ENCODE measurements at places on chromosomes 6 and 20.
A peak's percentile ranks its signal among the peaks of the same experiment; 100 is the strongest.

DNA sequence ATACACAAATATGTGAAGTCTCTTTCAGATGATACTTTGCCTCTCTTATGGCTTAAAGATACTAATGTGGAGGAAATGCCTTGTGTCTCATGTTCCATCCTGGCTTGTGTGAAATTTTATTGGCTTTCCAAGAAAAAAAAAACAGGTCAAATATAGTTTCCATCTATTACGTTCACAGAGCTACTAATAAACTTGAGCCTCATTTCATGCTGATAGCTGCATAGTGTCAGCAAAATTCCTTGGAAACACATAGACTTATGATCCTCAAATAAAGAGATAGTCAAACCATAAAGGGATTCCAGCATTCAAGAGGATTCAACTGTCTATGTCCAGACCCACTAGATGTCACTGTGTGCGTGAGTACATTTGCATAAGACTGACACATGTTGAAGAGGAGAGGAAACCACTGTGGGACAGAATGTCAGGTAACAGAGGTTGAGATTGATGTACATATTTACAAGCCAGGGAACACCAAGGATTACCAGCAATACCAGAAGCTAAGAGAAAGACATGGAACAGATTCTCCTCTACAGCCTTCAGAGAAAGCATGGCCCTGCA, 266.6 kb downstream of the COL12A1 start:
- H3K36me3 ChIP-seq: no peaks in the 10 kb centered on the region
- no peak for DNase-seq
- H3K4me1 ChIP-seq: no peaks in the 10 kb centered on the region
- H3K4me3 ChIP-seq: no peak overlapping the region
- no peak overlapping the region for H3K27ac ChIP-seq

GRCh38 chr6:14206391-14206790, 88.8 kb downstream of the CD83 start:
- H3K4me3 ChIP-seq: no peak overlapping the region
- H3K36me3 ChIP-seq: no peaks in the 10 kb centered on the region
- no peak for DNase-seq
- H3K4me1 ChIP-seq: peaks cover 2% of the 10 kb centered on the region
- H3K27me3 ChIP-seq: no peaks in the 10 kb centered on the region

GRCh38 chr6:167402195-167402686, 77.4 kb downstream of the TTLL2 start:
- H3K27me3 ChIP-seq: no peaks in the 10 kb centered on the region
- no peaks in the 10 kb centered on the region for H3K4me1 ChIP-seq
- H3K27ac ChIP-seq: no peak overlapping the region

DNA sequence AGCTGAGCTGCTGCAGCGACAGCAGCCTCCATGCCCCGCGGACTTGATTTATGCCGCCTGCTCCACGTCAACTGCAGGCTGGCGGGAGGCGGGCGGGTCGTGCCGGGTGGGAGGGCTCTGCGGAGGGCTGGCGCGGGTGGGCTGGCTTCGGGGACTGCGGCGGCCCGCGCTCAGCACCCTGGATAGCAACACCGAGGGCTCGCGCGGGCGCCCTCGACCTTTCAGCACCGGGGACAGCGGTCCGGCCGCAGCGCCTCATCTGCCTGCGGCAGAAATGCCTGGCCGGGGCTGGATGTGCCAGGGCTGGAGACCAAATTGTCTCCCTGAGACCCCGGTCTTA, 792 bp downstream of the SNAP25 start:
- H3K27me3 ChIP-seq: peaks cover 24% of the 10 kb centered on the region
- peak overlapping the region; percentile 27 for H3K4me3 ChIP-seq

GRCh38 chr20:33475381-33476152, 14.3 kb upstream of the CBFA2T2 start:
- H3K27me3 ChIP-seq: no peaks in the 10 kb centered on the region
- H3K4me1 ChIP-seq: no peaks in the 10 kb centered on the region
- H3K27ac ChIP-seq: no peak overlapping the region
- H3K36me3 ChIP-seq: no peaks in the 10 kb centered on the region
- no peak overlapping the region for H3K4me3 ChIP-seq
- no peak for DNase-seq

DNA sequence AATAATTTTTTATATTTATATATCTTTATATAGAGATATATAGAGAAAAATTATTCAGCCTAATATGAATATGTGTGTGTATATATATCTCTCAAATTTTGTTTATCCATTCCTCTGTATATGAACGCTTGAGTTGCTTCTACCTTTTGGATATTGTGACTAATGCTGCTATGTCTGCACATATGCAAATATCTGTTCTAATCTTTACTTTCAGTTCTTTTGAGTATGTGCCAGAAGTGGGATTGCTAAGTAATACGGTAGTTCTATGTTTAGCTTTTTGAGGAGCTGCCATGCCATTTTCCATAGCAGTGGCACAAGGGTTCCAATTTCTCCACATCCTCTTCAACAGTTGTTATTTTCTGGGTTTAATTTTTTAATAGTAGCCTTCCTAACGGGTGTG, 72.8 kb upstream of the CEP85L start:
- no peaks in the 10 kb centered on the region for H3K27me3 ChIP-seq
- no peak for DNase-seq
- no peak overlapping the region for H3K27ac ChIP-seq
- H3K36me3 ChIP-seq: no peaks in the 10 kb centered on the region

DNA sequence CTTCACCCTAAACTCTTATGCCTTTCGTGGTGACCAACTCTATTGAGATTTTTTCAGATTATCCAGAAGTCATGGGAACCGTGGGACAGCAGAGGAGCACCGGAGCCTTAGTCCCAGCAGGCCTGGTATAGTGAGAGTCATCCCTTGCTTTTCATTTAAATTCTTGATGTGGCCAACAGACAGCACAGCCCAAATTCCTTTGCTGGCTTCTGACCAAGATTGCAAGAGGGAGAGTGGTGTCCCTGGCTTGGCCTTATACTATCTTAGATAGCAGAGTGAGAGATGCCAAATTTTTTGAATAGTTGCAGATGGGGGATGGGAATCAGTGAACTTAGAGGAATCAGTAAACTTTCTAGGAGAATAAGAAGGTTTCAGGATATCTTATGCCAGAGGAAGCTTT, 7.8 kb downstream of the STX11 start:
- no peak overlapping the region for H3K4me3 ChIP-seq
- H3K27me3 ChIP-seq: no peaks in the 10 kb centered on the region
- DNase-seq: no peak
- H3K4me1 ChIP-seq: no peaks in the 10 kb centered on the region
- no peak overlapping the region for H3K27ac ChIP-seq

DNA sequence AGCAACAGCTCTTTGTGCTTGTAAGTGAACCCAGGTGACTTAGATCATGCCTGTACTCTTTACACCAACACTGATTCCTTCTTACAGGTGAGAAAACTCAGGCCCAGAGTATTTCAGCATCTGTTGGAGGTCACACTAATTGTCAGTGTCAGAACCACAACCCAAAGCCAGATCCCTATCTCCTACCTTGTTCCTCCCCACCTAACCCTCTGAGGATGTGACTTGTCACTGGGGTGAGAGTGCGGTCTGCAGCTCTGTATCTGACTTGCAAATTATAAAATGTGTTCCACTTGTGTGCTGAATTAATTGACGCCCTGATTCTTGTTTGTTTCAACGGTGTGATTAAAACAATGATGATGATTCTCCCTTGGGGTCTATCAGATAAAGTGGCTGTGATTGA, 232.5 kb upstream of the KCNG1 start:
- no peaks in the 10 kb centered on the region for H3K4me1 ChIP-seq
- H3K27ac ChIP-seq: no peak overlapping the region
- H3K27me3 ChIP-seq: no peaks in the 10 kb centered on the region
- no peak overlapping the region for H3K4me3 ChIP-seq
- no peaks in the 10 kb centered on the region for H3K36me3 ChIP-seq
- DNase-seq: no peak

- no peaks in the 10 kb centered on the region for H3K4me1 ChIP-seq
- no peak for DNase-seq
- H3K4me3 ChIP-seq: no peak overlapping the region
- H3K27ac ChIP-seq: no peak overlapping the region
- no peaks in the 10 kb centered on the region for H3K27me3 ChIP-seq
- H3K36me3 ChIP-seq: peaks cover 38% of the 10 kb centered on the region
Observed at GRCh38 chr6:105321728-105322127, 81.2 kb downstream of the PREP start.

DNA sequence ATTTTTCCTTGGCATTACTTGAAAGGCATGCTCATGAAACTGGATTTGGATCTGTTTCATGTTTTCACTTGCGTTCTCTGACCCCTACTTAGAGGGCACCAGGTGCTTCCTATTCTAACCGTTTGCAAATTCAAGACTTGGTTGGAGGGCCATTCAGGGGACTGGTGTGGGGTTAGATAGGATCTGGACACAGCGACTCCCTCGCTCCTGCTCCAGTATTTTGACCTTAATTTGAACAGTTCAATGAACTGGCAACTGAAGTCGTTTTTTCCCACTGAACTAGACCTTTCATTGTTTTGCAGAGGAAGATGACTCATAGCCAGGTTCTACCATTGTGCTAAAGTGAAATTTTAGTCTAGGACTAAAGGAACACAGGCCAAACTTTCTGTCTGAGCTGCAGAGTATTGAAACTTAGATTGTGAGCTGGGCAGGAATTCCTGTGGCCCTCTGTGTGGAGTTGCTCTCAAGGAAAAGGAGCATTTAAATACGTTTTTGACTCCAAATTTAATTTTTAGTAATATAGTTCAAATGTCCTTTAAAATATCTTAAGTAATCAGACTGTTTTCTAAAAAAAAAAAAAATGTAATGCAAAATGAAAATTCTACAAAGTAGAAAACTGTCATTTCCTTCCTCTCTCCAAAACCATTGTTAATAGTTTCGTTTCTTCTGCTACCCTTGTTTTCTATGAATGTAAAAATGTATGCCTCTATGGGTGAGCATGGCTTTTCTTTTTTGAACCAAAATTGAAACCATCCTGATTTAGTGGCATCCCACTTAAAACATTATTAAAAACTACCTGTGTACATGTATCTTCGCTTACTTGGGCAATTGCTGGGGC, 64.8 kb downstream of the UTRN start:
- peak overlapping the region; percentile 73 for H3K27ac ChIP-seq
- H3K27me3 ChIP-seq: no peaks in the 10 kb centered on the region
- H3K36me3 ChIP-seq: no peaks in the 10 kb centered on the region
- H3K4me1 ChIP-seq: peaks cover 60% of the 10 kb centered on the region

- no peak overlapping the region for H3K27ac ChIP-seq
- no peak overlapping the region for H3K4me3 ChIP-seq
- DNase-seq: no peak
- H3K27me3 ChIP-seq: no peaks in the 10 kb centered on the region
Observed at GRCh38 chr6:3719462-3720308, 31.8 kb downstream of the PXDC1 start.

DNA sequence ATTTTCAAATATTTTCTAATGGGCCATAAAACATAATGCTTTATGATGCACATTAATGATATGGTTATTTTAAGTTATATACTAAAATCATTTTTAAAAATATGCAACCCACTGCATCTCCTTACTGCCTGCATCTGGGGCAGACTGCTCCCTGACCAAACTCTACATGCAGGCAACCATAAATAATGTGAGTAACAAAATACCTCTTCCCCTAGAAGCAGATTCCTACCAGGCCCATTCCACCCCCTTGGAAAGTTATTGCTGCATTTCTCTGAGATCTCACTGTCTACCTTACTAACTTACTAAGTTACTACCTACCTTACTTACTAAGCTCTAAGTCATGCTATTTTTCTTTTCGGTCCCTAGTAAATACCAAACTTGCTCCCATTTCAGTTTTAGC, 71.8 kb downstream of the ATG5 start:
- no peaks in the 10 kb centered on the region for H3K36me3 ChIP-seq
- H3K27me3 ChIP-seq: no peaks in the 10 kb centered on the region
- DNase-seq: no peak
- no peak overlapping the region for H3K4me3 ChIP-seq
- no peaks in the 10 kb centered on the region for H3K4me1 ChIP-seq

DNA sequence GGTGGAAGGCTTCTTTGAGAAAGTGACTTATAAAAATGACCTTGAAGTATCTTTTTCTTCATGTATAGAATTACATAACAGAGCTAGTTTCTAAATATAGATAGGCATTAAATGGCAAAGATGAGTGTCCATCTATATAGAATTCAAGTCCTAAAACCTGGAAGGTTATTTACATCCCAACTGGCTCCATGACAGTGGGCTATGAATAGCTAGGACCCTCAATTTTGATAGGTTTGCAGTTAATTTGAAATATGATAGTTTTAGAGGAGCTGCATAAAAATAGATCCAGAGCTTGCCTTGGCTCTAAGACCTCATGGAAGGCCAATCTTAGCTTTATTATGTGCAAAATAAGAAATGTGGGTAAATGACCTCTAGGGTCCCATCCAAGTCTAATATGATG, 310.6 kb upstream of the CITED2 start:
- H3K36me3 ChIP-seq: no peaks in the 10 kb centered on the region
- H3K4me1 ChIP-seq: no peaks in the 10 kb centered on the region
- no peaks in the 10 kb centered on the region for H3K27me3 ChIP-seq
- H3K27ac ChIP-seq: no peak overlapping the region

DNA sequence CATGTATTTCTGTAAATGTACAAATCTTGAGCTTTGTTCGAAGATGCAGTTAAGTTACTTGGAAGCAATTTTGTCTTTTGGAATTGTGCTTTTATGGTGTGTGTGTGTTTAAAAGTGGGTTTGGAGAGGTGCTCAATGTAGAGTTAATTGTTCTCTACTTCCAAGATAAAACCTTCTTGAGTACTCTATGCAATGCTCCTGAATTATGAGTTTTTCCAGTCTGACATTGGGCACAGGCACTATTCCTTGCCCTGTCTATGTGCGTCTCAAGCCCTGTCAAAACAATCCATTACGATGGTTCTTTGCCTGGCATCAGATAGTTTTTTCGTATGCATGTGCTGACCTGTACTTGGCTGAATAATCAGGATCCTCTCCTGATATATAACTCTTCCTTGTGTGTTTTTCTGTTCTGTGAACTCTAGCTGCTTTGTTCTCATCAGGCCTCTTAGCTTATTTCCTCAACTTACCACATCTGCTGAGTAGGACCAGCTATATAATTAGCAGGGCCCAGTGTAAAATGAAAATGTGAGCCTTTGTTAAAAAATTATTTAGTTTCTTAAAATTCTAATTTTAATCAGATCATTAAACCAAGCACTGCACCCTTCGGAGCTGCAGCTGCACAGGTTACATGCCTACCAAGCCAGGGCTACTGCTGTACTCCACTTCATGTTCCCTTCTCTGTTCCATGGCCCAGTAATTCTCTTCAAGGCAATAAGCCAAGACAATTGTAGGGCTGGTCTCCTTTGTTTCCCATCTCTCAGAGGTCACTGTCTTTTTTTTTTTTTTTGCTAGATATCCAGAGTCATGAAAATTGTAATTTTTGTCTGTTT, 160.1 kb downstream of the ZFAND3 start:
- H3K27me3 ChIP-seq: no peaks in the 10 kb centered on the region
- H3K36me3 ChIP-seq: no peaks in the 10 kb centered on the region
- DNase-seq: no peak
- no peak overlapping the region for H3K27ac ChIP-seq

GRCh38 chr6:11731423-11731822, 47.2 kb downstream of the ADTRP start:
- H3K27ac ChIP-seq: no peak overlapping the region
- no peaks in the 10 kb centered on the region for H3K36me3 ChIP-seq
- peaks cover 26% of the 10 kb centered on the region for H3K4me1 ChIP-seq

- no peak for DNase-seq
- no peaks in the 10 kb centered on the region for H3K27me3 ChIP-seq
- H3K4me1 ChIP-seq: peaks cover 22% of the 10 kb centered on the region
- no peaks in the 10 kb centered on the region for H3K36me3 ChIP-seq
- H3K4me3 ChIP-seq: no peak overlapping the region
- H3K27ac ChIP-seq: no peak overlapping the region
Observed at GRCh38 chr6:110185879-110186278, 5.7 kb downstream of the CDC40 start.

- no peak for DNase-seq
- H3K27ac ChIP-seq: no peak overlapping the region
- peaks cover 8% of the 10 kb centered on the region for H3K4me1 ChIP-seq
- no peaks in the 10 kb centered on the region for H3K27me3 ChIP-seq
- no peaks in the 10 kb centered on the region for H3K36me3 ChIP-seq
Observed at GRCh38 chr6:90385759-90386313, 89.2 kb upstream of the BACH2 start.
